Endodermal cell (in vitro differentiated cells): ENCODE measurements at places on chromosomes 1 and 21. TPM values are rescaled to one million over a fixed set of nuclear protein-coding genes. Genes with fewer than 3 reads are reported as not detected.
A peak's percentile ranks its signal among the peaks of the same experiment; 100 is the strongest.

DNA sequence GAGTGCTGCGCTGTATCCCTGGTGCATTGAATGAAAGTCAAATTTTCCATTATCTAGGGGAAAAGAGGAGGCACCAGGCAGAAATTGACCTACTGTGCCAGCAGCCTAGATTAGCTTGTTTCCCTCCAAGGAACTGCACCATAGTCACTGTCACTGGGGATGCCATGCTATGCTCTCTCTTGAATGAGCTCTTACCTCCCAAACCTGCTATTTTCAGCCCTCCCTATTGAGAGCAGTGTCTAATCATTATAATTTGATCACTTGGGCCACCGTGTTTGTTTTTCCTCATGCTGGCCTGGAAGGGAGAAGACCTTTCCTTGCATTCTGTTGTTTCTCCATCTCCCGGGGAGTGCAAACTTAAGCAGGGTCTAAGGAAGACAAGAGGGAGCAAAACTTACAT, 492.9 kb downstream of the SIPA1L2 start:
- no peaks in the 10 kb centered on the region for H3K4me1 ChIP-seq
- no peak overlapping the region for H3K27ac ChIP-seq

- H3K27ac ChIP-seq = no peak overlapping the region
- H3K27me3 ChIP-seq = no peaks in the 10 kb centered on the region
- DNase-seq = peak; percentile 32
- H3K4me3 ChIP-seq = peak overlapping the region; percentile 82
- H3K36me3 ChIP-seq = peaks cover 67% of the 10 kb centered on the region
These were observed 11.7 kb downstream of the COL6A2 start for GRCh38 chr21:46109313-46110221.

DNA sequence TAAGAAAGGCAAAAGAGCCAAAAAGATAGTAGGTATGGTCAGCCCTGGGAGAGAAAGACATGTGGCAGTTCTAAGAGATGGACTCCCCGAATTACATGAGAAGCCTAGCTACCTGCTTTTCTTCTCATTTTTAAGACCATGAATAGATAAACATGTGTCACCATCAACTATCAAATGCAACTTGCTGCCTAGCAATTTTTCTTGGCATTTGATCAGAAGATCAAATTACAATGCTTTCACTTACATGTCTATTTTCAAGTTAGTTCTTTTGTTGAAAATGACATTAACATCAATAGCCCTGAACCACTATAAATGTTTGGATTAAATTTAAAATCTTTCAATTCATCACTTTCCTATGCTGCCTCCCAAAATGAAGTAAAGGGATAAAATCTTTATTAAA, 212.3 kb downstream of the HHIPL2 start:
- H3K27me3 ChIP-seq = no peaks in the 10 kb centered on the region
- no peak overlapping the region for H3K4me3 ChIP-seq
- DNase-seq = no peak
- no peaks in the 10 kb centered on the region for H3K36me3 ChIP-seq
- H3K27ac ChIP-seq = no peak overlapping the region
- H3K4me1 ChIP-seq = peaks cover 4% of the 10 kb centered on the region

DNA sequence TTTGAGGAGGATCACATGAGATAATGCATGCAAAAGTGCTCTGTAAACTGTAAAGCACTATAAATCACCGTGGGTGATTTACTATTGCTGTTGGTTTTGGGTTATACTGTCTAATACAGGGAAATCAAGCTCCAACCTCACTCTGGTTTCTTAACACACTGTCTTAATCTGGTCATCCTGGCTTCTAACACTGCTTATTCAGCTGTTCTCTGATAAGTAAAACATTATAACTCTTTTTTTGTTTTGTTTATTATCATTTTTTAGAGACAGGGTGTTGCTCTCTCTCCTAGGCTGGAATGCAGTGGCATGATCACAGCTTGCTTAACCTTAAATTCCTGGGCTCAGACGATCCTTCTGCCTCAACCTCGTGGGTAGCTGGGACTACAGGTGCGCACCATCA, 21.9 kb upstream of the LSM10 start:
- H3K27ac ChIP-seq = no peak overlapping the region
- no peak for DNase-seq

GRCh38 chr1:198391393-198392020, 149.0 kb downstream of the ATP6V1G3 start:
- no peaks in the 10 kb centered on the region for H3K27me3 ChIP-seq
- peak overlapping the region; percentile 54 for H3K27ac ChIP-seq
- DNase-seq = peak; percentile 47
- H3K36me3 ChIP-seq = no peaks in the 10 kb centered on the region
- H3K4me1 ChIP-seq = peaks cover 10% of the 10 kb centered on the region
- no peak overlapping the region for H3K4me3 ChIP-seq

DNA sequence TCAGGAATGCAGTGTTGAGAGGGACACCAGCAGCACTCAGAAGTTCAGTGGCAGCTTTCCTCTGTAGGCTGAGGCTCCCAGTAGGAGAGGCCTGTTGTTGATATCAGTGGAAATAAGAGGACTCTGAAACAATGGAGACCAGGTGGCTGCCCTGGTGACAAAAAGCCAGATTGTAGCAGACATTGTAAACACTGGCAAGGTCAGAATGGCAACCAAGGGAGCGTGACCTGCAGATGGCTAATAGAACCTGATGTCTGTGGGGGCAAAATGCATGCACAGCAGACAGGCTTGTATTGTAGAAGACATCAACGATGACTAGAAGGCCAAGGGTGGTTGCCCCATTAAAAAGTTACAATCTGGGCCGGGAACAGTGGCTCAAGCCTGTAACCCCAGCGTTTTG, 53.1 kb upstream of the GPR37L1 start:
- H3K27ac ChIP-seq = no peak overlapping the region
- no peaks in the 10 kb centered on the region for H3K36me3 ChIP-seq
- H3K27me3 ChIP-seq = no peaks in the 10 kb centered on the region
- H3K4me3 ChIP-seq = no peak overlapping the region
- DNase-seq = peak; percentile 77
- H3K4me1 ChIP-seq = peaks cover 6% of the 10 kb centered on the region

GRCh38 chr1:31672986-31673385, 28.3 kb upstream of the PEF1 start:
- no peaks in the 10 kb centered on the region for H3K36me3 ChIP-seq
- DNase-seq = no peak
- no peaks in the 10 kb centered on the region for H3K27me3 ChIP-seq

DNA sequence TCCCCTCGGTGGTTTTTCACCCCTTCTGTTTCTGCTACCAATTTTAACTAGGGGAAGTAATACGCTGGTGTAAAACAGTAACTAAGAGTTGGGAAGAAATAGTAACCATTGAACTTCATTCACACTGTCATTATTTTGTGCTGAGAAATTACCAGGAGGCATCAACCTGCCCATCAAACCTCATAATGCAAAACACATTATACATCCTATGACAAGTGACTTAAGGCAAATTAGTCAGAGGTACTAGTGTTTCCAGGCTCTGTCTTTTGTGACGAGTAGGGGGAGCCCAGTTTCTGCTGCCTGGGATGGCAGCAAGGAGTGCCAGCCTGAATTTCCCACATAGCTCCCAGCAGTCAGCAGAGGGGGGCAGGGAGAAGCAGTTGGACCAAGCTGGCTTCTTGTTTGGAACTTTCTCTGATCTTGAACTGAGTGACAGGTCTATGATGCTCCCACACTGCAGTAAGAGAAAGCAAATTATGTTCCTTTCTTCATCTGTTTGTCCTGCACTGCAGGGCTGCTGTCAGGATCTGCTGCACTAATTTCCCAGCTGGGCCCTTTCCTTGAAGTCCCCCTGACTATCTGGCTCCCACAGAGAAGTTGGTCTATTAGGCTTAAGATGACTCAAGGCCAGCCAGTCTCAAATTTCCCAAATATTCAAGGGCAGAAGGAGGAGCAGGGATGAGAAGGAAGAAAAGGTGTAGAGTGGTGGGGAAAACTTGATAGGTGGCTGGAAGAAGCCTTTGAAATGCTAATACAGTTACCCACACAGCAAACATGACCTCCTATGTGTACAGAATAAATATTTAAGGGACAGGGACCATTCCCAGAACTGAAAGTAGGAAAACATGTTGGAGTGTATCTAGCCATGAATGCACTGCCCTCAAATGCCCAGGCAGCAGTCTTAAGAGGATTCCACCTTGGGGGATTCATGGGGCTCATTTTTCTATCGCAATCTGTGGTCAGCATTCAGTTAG, 322.8 kb downstream of the SEC16B start:
- peak; percentile 60 for DNase-seq
- no peaks in the 10 kb centered on the region for H3K27me3 ChIP-seq
- H3K4me1 ChIP-seq = no peaks in the 10 kb centered on the region
- H3K27ac ChIP-seq = no peak overlapping the region
- H3K36me3 ChIP-seq = no peaks in the 10 kb centered on the region

GRCh38 chr1:50418600-50419109, 4.6 kb downstream of the DMRTA2 start:
- peak; percentile 75 for DNase-seq
- H3K27me3 ChIP-seq = peaks cover 100% of the 10 kb centered on the region
- no peak overlapping the region for H3K4me3 ChIP-seq
- H3K36me3 ChIP-seq = no peaks in the 10 kb centered on the region
- no peaks in the 10 kb centered on the region for H3K4me1 ChIP-seq

DNA sequence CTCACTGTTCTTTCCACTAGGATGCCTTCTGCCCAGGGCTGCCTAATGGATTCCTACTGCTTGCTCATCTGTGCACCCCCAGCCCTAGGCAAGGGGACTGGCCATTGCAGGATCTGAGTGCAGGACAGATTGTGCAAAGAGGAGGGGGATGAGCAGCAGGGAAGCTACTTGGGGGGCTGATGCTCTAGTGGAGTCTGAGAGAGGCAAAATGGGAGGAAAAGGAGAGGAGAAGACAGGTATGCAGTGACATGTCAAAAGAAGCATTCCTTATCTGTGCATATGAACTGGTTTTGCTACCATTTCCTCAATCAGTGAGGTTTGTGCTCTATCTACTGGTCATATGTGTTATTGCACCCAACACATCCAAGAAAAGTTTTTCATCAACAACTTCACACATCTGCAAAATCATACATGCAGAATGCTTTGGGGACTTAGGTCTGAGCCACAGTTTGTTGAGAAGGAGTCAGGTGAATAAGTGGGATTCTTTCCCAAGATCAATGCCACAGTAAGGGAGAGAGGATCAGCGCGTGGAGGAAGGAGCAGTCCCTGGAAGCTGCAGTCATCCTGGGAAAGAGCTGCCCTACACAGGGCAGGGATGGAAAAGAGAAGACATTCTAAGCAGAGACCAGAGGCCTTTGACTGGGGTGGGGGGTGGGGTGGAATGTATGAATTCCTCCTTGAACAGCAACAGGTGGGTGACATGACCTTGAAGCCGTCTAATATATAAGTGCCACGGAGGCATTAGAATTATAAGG, 14.4 kb downstream of the SLC5A9 start:
- no peaks in the 10 kb centered on the region for H3K4me1 ChIP-seq
- H3K4me3 ChIP-seq = no peak overlapping the region
- peak; percentile 73 for DNase-seq
- H3K27me3 ChIP-seq = no peaks in the 10 kb centered on the region
- no peak overlapping the region for H3K27ac ChIP-seq

DNA sequence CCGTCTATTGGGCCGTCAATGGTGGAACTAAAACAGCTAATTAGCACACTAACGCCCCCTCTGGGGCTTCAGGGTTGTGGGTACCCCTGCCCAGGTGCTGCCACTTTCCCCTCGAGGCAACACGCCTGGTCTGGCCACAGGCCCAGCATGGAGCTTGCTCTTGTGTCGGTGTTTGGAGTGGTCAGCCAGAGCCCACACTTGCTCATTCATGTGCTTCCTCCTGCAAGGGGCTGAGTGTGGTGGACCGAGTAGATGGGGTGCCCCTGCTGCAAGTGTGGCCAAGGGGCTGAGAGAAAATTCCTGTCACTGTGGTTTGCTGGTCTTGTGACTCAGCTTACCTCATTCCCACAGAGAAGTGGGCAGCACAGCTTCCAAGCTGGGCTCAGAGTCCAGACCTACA, 25.7 kb downstream of the HTR6 start:
- no peaks in the 10 kb centered on the region for H3K4me1 ChIP-seq
- H3K27me3 ChIP-seq = no peaks in the 10 kb centered on the region
- H3K36me3 ChIP-seq = no peaks in the 10 kb centered on the region
- no peak overlapping the region for H3K27ac ChIP-seq
- DNase-seq = no peak

DNA sequence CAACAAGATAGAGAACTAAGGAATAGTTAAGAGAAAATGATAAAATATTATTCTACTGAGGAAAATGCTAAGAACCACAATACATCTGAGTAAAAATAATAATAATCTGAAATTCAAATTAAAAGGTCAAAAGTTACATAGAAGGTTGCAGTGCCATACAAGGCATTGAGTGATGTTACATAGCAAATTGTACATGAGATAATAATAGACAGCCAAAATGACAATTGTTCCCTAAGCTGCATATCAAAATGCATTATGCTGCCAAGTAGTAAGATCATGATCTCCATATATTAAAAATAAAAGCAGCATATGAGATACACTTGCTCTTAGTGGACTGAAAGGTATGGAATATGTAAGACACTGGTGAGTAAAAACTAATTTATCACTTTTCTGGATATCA, 547.7 kb downstream of the KCNT2 start:
- H3K4me3 ChIP-seq = no peak overlapping the region
- H3K36me3 ChIP-seq = no peaks in the 10 kb centered on the region
- no peaks in the 10 kb centered on the region for H3K27me3 ChIP-seq
- no peak for DNase-seq
- H3K4me1 ChIP-seq = no peaks in the 10 kb centered on the region
- no peak overlapping the region for H3K27ac ChIP-seq

The SPATA46 gene
- not detected in 3 replicates for total RNA-seq

The SLAMF8 gene
- total RNA-seq = not detected in 3 replicates

The SNAPIN gene
- total RNA-seq = 20.0 and 23.5 TPM in 2 replicates

The PPM1J gene
- 5.7 to 9.6 TPM (median 6.7 TPM) in 3 replicates for total RNA-seq

The LDLRAD1 gene
- not detected in 2 replicates for total RNA-seq

The MNDA gene
- total RNA-seq = not detected in 3 replicates

The C2CD4D gene
- 0.54 to 0.82 TPM (median 0.57 TPM) in 3 replicates for total RNA-seq

The KAZN gene
- 8.5 to 13.5 TPM (median 12.4 TPM) in 3 replicates for total RNA-seq

The AKIRIN1 gene
- 80.7 to 130 TPM (median 128 TPM) in 3 replicates for total RNA-seq

The CHODL gene
- total RNA-seq = 3.1 to 4.5 TPM (median 4.2 TPM) in 3 replicates

The C1orf53 gene
- 1.7 to 3.8 TPM (median 1.7 TPM) in 3 replicates for total RNA-seq
